ENCODE measurements at places on chromosomes 11 and 22. TPM values are rescaled to one million over a fixed set of nuclear protein-coding genes. Genes with fewer than 3 reads are reported as not detected.

- DNase-seq = no peak
- H3K4me3 ChIP-seq = no peak overlapping the region
- peaks cover 27% of the 10 kb centered on the region for H3K4me1 ChIP-seq
- H3K27me3 ChIP-seq = no peaks in the 10 kb centered on the region
- H3K27ac ChIP-seq = no peak overlapping the region
- H3K36me3 ChIP-seq = no peaks in the 10 kb centered on the region
These were observed 34.8 kb upstream of the POU2AF1 start for GRCh38 chr11:111413849-111414248.

DNA sequence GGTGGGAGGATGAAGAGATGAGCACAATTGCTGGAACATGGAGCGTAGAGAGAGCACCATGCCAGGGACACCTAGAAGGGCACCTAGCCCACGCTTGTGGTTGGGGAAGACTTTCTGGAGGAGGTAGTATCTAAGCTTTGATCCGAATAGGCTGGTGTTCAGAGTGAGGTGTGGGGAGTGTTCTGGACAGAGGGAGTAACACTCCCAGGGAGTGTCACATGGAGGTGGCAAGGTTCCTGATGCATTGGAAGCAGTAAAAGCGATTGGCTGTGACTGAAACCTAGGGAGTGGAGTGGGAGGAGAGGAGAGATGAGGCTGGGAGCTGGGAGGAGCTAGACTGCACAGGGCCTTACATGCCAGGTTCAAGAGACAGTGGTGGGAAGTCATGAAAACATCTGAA lies 188.0 kb upstream of the NCAM1 start:
- no peak for DNase-seq
- H3K4me3 ChIP-seq = no peak overlapping the region
- H3K27ac ChIP-seq = no peak overlapping the region
- H3K27me3 ChIP-seq = no peaks in the 10 kb centered on the region
- no peaks in the 10 kb centered on the region for H3K36me3 ChIP-seq

- peaks cover 6% of the 10 kb centered on the region for H3K4me1 ChIP-seq
- H3K4me3 ChIP-seq = no peak overlapping the region
- H3K36me3 ChIP-seq = no peaks in the 10 kb centered on the region
- H3K27me3 ChIP-seq = no peaks in the 10 kb centered on the region
These were observed 2.6 kb upstream of the LRFN4 start for GRCh38 chr11:66854231-66854661.

The ELMOD1 gene
- not detected for total RNA-seq

The F2 gene
- not detected for total RNA-seq

The MIF gene
- total RNA-seq = 208 TPM

The GDPD4 gene
- total RNA-seq = not detected

DNA sequence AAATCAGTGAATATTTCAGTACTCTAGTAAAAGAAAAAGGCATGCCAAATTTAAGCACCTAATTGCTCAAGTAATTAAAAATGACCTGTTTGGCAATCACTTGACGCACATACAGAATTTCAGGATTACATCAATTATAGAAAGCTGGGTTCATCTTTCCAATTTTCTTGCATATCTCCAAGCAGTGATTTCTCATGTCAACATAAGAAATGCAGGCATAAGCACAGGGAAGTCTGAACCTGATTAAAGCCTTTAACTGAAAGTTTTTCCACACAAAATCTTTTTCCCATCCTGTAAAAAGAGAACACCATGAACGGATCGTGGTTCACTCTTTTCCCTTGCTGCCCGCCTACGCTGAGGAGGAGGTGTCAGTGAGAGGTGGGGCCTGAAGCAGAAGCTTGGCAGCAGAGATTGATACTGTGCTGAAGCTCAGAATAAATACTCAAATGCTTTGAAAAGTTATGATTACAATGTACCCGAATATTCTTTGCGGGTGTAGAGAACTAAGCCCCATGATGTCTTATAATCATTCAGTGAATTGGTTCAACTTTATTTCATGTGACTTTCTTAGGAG lies 704.1 kb upstream of the CCDC90B start:
- no peak overlapping the region for H3K27ac ChIP-seq
- no peak for DNase-seq
- no peaks in the 10 kb centered on the region for H3K4me1 ChIP-seq
- H3K36me3 ChIP-seq = no peaks in the 10 kb centered on the region

GRCh38 chr11:113148652-113149051 lies 165.7 kb upstream of the TTC12 start:
- no peak for DNase-seq
- H3K27me3 ChIP-seq = no peaks in the 10 kb centered on the region
- H3K27ac ChIP-seq = no peak overlapping the region

The FOLR1 gene
- not detected for total RNA-seq
